ENCODE measurements at places on chromosomes 1 and 21. TPM values are rescaled to one million over a fixed set of nuclear protein-coding genes. Genes with fewer than 3 reads are reported as not detected.
A peak's percentile ranks its signal among the peaks of the same experiment; 100 is the strongest.

GRCh38 chr1:14996133-14997050 is 157.2 kb upstream of the TMEM51 start:
- DNase-seq: peak; percentile 74

DNA sequence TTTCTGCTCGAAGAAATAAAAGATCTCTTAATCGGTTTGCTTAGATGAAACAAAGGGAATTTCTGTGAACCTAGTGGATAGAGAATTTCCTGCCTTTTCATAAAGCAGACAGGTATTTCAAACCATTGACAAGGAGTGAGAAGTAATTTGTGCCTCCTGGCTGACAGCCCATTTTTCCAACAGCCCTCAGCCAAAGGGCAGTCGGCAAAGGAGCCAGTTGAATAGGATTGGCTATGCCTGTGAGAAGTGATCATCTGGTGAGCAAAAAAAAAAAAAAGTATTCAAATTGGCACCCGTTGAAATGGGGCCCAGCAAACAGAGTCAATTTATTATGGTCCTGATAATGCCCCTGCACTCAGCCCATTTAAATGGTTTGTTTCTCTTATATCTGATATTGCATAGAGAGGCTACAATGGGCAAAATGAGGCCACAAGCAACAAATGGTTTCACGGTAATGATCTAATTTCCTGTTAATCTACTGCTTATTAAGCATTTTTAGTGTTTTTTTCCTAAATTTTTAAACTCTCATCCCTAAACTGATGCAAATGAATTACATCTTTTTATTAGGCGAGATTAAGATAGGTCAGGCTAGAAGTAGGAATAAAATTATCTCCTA is 477.5 kb downstream of the NUF2 start:
- DNase-seq: no peak

- DNase-seq: no peak
These were observed 69.4 kb upstream of the SOX13 start for GRCh38 chr1:204003536-204003935.

GRCh38 chr1:100187912-100188311 is 9.9 kb upstream of the LRRC39 start:
- no peak for DNase-seq

Gene UBE2U
- not detected for total RNA-seq

- DNase-seq: no peak
These were observed 111.4 kb upstream of the ARTN start for GRCh38 chr1:43822040-43822690.

GRCh38 chr1:7669559-7670311 is 101.4 kb upstream of the VAMP3 start:
- peak; percentile 96 for DNase-seq

Gene RYR2
- 23.9 TPM for total RNA-seq

DNA sequence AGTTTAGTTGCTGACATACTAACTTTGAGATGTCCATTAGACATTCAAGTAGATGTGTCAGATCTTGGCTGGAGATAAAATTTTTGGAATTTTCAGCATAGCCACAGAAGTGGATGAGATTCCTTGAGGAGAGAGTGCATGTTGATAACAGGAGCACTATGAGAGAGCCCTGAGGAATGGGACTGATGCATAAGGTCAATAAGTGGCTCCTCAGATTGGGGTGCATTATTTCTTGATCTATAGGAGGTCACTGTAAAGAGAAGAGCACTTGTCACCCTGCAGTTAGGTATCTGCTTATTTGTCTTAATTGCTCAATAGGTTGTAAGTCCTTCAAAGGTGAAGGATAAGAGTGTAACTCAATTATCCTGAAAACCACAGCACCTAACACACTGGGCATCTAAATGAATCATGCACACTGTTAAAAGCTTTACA is 52.0 kb upstream of the TACSTD2 start:
- no peak for DNase-seq

DNA sequence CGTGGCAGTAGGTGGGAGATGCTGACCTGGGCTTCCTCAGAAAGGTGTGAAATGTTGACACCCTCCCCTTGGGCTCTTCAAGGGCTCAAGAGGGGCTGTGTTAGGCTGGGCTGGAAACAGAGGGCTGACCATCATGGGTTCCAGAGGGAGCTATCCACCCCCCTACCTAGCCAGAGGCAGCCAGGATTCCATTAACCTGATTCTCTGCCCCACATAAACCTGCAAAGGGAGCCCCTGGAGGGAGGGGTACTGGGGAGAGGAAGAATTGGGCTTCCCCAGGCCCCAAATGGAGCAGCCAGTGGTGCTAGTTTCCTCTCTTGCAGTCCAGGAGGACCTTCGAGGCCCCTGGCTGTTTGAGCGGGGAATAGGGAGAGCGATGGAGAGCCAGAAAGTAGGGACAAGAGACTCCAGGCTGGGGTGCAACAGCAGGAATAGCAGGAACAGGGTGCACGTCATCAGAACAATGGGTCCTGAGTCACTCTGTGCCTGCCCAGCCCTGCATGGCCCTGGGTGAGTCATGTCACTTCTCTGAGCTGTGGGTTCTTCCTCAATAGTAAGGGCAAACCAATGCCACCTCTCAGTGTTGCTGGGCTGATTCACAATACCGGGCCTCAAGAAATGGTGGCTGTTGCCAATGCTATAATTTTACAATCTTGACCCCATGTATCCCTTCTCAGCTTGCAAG is 121.2 kb downstream of the EPHB2 start:
- no peak for DNase-seq

Data from H7 (cell line).